ENCODE measurements at places on chromosomes 5 and 9.

GRCh38 chr5:137279521-137280231 lies 219.4 kb downstream of the SPOCK1 start:
- no peak for ATAC-seq

DNA sequence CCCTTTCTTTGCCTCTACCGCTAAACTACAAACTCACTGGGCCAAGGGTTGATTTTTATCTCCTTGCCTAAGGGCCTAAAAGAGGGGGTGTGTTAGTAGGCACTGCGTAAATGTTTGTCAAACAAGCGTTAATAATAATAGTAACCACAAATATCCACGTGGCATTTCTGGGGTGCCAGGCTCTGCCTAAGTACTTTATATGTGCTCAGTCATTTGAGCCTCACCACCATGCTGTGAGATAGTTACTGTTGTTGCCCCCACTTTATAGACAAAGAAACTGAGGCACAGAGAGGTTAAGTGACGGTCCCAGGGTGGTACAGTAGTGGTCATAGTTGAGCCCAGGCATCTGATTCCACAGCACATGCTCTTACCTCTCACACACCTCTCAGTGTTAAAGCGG lies 52.4 kb downstream of the ERGIC1 start:
- ATAC-seq: no peak

DNA sequence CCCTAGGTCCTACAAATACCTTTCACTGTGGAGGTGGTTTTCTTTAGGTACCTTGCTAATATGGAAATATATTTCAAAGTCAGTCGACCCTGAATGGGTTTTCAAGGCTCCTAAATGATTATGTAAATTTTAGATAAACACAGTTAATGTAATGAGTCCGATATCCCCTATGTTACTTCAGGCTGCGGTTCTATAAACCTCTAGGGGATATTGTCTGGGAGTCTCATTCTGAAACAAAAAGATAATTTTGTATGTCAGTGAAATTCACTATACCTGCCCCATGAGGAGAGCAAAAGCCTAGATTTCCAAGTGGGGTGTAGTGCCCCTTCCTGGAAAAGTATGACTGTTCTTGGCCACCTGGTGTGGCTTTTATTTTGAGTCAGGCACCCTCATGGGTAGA lies 377.3 kb downstream of the ICE1 start:
- ATAC-seq: no peak

DNA sequence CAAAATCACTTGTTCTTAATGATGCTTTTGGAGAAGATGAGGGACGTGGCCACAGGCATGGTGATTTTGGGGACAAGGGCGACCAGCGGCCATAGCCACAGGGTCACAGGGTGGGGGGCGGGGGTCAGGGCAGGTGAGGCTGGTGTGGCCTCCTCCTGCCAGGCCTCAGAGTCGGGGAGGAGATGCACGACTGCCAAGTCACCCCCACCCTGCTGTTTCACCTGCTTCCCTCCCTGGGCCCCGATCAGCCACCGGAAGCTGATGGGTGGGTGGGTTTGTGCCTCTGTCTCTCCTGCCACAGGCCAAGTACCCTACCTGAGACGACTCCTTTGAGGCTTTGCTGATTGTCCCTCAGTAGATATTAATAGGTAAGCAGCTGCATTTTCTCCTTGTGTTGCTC lies 199.3 kb downstream of the PAX5 start:
- no peak for ATAC-seq

GRCh38 chr9:88932766-88933165 lies 58.5 kb upstream of the S1PR3 start:
- no peak for ATAC-seq

DNA sequence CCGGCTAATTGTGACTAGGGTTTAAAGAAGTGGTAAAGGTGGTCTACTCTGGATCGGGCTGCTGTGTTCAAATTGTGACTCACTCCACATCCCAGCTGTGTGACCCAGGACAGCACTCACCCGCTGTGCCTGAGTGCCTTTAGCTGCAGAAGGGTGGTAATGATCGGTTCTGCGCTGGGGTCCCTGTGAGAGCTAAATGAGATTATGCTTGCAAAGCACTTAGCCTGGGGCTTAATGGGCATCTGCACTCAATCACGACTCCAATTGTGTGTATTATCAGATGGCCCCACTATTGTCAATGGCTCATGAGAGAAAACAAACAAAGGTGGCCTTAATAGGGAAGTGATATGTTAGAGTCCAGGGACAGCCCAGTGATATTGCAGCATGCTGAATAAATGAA lies 25.1 kb upstream of the TBC1D2 start:
- ATAC-seq: peak; percentile 64

DNA sequence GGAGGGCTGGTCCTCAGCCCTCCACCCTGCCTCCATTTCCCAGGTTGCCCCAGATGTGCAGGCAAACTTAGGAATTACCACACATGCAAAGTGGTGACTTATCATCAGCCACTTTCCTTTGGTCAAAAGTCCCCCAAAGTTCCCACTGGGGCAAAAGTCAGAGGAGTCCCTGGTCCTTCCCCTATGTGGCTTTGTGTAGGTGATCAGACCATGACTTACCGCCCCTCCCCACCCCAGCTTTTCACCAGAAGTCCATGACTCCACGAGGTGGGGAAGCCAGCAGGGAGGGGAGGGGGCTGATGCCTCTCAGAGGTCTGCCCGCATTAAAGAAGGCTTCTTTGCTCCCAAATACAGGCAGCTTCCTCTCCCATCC lies 5.8 kb downstream of the TRAF1 start:
- no peak for ATAC-seq

DNA sequence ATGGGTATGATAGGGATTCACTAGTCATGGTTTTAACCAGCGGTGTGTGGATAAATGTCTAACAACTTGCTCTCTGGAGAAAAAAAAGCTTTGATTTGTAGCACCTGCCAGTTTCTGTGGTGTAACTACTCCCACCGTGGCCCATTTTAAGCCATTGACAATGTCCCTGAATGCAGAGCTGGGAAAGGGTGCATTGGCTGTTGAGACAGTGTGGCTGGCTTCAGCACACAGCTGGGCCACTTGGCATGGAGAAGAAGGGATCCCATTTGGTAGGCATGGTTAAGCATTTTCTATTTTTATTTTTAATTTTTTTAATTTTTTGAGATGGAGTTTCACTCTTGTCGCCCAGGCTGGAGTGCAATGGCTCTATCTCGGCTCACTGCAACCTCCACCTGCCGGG lies 31.5 kb upstream of the SYNPO start:
- no peak for ATAC-seq

- ATAC-seq: no peak
These were observed 97.5 kb downstream of the RXRA start for GRCh38 chr9:134423749-134424148.

GRCh38 chr5:127863161-127863560 lies 160.0 kb downstream of the CCDC192 start:
- ATAC-seq: no peak

DNA sequence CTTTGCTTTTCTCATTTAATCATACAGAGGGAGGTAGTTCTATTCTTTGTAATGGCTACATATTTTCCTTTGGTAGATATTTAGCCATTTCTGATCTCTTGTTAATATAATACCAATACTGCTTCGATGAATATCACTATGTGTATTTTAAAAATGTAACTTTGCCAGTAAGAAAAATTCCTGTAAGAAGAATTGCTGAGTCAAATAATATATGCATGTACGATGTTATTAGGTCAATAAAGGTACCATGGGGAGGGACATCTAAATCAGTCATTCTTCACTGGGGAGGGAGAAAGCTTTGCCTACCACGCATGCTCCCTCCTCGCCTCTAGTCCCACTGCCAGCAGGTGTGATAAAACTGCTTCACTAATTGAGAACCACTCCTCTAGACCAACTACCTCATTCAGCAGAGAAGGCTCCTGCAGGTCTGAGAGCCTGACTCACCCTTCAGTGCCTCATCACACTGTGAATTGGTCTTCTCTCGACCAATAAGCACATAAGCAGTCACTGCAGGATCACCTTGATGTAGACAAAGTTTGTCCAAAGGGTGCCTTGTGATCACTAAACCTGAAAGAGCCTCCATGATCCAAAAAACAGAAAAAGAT lies 56.1 kb upstream of the TBCA start:
- ATAC-seq: no peak

DNA sequence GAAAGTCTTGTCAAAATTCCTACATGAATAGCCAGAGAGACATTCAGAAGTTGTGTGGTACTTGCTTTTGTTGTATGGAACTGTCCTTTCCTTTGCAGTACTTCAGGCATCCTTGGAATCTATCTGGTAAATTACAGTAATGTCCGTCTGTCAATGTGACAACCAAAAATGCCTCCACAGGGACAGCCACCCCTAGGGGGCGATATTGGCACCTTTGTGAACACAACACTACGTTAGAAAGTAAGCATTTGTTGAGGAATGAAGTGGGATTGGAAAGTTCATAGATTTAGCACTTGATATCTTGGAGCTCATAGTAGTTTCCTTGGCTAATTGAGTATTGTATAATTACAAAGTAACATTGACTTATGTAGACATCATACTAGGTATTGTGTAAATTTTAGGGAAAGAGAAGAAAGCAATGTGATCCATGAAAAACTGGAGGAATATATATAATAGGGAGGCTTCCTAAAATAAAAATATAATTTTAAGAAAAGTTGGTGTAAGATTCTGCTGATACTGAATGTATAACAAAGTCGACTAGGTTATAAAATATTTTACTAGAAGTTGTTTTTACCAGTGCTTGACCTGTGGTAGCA lies 32.7 kb downstream of the TMEFF1 start:
- ATAC-seq: peak; percentile 69

- ATAC-seq: peak; percentile 97
These were observed 21.0 kb downstream of the RUSC2 start for GRCh38 chr9:35510754-35511428.

DNA sequence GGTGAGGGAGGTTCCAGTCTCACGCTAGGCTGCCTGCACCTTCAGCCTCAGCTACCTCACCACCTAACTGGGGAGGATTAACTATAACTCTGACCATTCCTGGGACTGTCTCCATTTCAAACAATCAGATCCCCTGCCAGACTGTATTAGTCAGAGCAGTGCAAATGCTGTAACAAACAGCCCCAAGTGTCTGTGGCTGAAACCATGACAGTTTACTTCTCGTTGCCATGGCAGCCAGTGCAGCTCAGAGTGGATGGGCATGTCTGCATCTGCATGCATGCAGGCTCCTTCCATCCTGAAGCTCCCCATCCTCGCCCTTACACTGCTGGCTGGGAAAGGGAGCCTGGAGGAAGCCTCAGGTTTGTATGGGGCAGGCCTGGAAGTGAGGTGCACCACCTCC lies 86.7 kb downstream of the KCNIP1 start:
- no peak for ATAC-seq

GRCh38 chr9:95725045-95725444 lies 150.4 kb upstream of the ERCC6L2 start:
- no peak for ATAC-seq

GRCh38 chr5:66701244-66701643 lies 105.1 kb downstream of the MAST4 start:
- no peak for ATAC-seq

DNA sequence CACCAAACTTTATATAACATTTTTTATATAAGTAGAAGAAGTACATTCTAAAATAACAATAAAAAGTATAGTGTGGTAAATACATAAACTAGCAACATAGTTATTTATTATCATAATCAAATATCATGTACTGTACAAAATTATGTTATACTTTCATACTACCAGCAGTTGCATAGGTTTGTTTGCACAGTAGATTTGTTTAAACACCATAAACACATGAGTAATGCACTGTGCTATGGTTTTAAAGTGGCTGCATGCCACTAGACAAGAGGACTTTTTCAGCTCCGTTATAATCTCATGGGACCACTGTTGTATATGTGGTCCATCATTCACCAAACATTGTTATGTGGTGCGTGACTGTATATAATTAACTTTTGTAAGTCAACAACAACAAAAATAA lies 137.6 kb downstream of the DRD1 start:
- ATAC-seq: no peak

GRCh38 chr9:131418143-131419025 lies 24.5 kb downstream of the PRRC2B start:
- no peak for ATAC-seq

GRCh38 chr5:62980884-62981283 lies 402.3 kb downstream of the LRRC70 start:
- ATAC-seq: no peak

DNA sequence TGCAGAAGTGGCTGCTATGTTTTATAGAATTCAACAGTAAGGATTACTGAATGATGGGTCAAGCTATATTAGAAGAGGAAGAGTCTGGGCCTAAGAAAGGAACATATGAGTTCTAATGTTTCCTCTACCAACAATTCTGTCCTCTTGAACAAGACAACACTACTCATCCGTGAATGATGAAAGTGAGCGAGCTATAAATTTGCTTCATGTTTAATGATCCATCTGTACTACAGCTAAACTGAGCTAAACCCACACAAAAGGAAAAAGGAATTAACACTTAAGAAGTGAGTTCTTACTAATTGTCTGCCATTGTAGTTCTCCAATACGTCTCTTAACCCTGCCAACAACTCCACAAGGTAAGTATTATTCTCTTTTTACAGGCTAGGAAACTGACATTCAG lies 204.4 kb downstream of the GLIS3 start:
- no peak for ATAC-seq

GRCh38 chr5:52673495-52673894 lies 114.2 kb upstream of the ITGA1 start:
- ATAC-seq: no peak

DNA sequence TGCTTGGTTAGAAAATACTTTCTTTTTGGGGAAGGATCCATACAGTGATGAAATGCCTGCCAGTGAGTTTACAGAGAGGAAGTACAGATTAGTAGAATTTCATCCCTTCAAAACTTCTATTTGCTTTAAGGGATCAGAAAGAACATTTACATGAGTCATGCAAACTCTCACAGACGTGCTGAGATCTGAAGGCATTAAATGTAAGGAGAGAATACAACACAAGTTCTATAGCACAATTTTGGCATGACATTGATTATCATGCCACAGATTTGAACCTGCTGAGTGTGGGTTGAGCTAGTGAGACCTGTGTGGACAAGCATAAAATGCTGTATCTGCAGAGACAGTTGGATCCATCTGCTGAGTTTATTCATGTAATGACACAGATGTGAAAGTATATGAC lies 613.6 kb upstream of the SEMA6A start:
- ATAC-seq: no peak

DNA sequence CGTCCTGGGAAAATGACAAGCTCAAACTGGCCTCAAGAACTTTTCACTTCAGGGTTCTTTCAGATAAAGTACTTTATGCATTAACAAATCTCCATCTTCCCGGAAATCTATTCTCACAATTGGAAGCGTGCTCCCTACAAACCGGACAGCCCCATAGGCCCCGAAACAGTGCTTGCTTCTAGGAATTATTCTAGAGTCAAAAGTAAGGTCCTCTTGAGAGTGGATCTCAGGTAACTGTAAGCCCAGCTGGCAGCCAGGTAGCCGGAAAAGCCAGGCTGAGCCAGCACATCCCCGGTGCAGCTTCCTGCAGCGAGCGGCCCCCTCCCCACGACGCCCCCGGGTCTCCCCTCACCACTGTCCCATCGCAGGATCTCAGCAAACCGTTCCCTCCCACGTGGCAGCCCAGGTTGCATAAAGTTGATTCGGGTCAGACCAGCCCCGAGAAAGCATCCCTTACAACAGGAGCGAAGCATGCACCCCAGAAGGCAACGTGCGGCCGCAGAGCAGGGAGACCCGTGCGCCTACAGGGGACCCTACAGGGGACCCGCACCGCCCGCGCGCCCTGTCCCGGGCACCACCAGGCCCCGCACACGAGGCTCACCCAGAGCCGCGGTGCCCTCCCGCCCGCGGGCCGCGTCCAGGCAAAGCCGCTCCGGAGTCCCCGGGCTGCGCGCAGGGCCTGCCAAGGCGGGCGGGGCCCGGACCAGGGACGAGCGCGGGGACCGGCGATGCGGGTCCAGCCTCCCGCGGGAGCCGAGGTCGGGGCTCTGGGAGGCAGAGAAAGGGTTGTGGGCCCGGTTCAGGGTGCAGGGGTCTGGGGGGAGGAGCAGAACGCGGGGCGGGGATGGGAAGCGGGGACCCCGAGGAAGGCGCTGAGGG lies 920 bp downstream of the LPCAT1 start:
- ATAC-seq: peak; percentile 39
